ENCODE measurements at places on chromosomes 1 and 21. TPM values are rescaled to one million over a fixed set of nuclear protein-coding genes. Genes with fewer than 3 reads are reported as not detected.

Gene TNFSF18
- total RNA-seq: not detected

Gene SPRR2B
- not detected for total RNA-seq

Gene RIIAD1
- total RNA-seq: 7.8 TPM

Gene OR2L13
- not detected for total RNA-seq

Gene BLACAT1
- not detected for total RNA-seq

All from prostate gland (tissue), 2 donors.